ENCODE measurements at places on chromosomes 16 and 17.

- no peak for DNase-seq
Measured at GRCh38 chr17:47297661-47298400, 25.9 kb upstream of the EFCAB13 start.

GRCh38 chr17:12977008-12977751, 40.6 kb downstream of the ELAC2 start:
- no peak for DNase-seq

DNA sequence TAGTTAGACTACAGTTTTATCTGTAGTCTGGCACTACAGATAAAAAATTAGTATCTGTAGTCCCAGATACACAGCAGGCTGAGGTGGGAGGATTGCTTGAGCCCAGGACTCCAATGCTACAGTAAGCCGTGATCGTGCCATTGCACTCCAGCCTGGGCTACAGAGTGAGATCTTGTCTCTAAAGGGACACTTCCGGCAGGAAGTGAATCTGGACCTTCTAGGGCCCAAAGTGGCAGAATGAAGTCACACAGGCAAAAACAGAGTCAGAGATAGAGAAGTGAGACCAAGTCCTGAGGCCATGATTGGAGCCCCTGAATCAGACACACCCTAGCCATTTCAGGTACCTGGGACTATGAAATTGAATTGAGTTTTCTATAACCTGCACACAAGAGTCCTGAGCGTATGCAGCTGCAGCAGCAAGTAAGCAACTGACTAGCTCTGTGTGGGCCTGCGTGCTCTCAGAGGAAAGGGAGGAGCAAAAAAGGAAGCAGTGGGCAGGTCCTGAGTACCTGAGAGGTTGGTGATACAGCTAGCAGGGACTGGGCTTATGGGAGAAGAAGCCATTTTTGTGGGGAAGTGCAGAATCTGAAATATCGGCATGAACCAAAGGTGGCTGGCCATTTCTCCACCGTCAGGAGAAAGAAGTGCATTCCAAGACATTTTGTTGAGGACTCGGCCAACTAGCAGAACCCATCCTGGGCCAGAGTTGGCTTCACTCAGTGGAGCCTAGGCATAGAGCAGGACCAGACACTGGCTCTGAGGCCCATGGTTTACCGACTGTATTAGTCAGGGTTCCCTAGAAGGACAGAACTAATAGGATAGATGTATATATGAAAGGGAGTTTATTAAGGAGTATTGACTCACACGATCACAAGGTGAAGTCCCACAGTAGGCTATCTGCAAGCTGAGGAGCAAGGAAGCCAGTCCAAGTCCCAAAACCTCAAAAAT, 27.2 kb upstream of the BRD7 start:
- DNase-seq = no peak

DNA sequence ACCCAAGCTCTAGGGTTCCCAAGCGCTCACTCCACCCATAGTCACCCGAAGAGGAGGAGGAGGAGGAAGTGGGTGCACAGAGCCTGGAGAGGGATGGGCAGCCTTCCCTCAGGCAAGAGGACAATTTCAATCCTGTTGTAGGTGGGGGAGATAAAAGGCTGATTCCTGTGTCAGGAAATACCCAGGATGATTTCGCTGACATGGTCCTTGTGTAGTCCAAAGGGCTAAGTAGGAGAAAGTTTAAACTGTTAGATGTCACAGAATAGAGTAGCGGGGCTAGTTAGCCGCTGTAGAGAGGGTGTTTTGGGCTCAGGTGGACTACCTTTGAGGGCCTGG, 1.3 kb upstream of the EXOC7 start:
- no peak for DNase-seq

- DNase-seq = no peak
Measured at GRCh38 chr16:17329391-17329790, 141.4 kb downstream of the XYLT1 start.

DNA sequence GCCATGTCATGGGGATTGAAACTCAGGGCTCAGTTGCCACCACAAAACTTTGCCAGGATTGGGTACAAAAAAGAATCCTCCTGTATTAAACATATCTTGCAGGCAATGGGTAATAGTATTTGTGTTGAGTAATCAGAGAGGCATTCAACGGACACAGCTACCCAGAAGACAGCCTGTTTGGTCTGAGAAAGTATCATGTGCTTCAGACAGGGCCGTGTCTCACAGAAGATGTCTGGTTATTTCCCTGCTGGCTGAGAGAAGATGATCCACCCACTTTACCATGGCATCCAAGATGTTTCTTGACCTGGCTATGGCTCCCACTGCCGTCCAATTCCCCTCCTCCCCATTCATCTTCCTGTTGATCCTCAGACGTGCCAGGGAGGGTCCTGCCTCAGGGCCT, 304.3 kb upstream of the XYLT1 start:
- no peak for DNase-seq
